Activated B cell treated with CpG ODN at 0.5 μM for 24 hours (primary cell): ENCODE measurements at places on chromosomes 12 and 14. TPM values are rescaled to one million over a fixed set of nuclear protein-coding genes. Genes with fewer than 3 reads are reported as not detected.

- H3K4me1 ChIP-seq, result peaks cover 16% of the 10 kb centered on the region
- H3K27ac ChIP-seq, result no peak overlapping the region
- DNase-seq, result no peak
- peaks cover 2% of the 10 kb centered on the region for H3K27me3 ChIP-seq
- H3K4me3 ChIP-seq, result no peak overlapping the region
Measured at GRCh38 chr12:66693901-66694513, 15.1 kb upstream of the GRIP1 start.

GRCh38 chr14:88818018-88818417 is 6.4 kb upstream of the TTC8 start:
- H3K4me1 ChIP-seq, result peaks cover 7% of the 10 kb centered on the region
- no peaks in the 10 kb centered on the region for H3K36me3 ChIP-seq
- no peak overlapping the region for H3K27ac ChIP-seq
- peaks cover 40% of the 10 kb centered on the region for H3K27me3 ChIP-seq

DNA sequence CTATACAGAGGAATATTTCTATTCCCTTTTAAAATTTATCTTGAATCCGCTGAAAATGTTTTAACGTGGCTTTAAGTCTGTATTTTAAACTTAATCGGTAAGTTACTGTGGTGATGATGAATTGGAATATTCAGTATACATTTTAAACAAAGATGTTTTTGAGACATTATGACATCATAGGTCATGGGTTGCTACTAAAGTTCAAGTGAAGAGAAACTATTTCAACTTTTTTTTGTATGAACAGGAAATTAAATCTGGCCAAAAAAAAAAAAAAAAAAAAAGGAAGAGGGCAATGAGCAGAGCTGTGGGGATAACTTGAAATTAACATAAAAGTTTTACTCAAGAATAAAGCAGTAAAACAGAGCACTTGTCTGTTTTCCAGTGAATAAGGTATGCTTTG is 109.0 kb downstream of the PLEKHA5 start:
- H3K36me3 ChIP-seq, result no peaks in the 10 kb centered on the region
- H3K4me1 ChIP-seq, result no peaks in the 10 kb centered on the region
- peaks cover 3% of the 10 kb centered on the region for H3K27me3 ChIP-seq
- no peak for DNase-seq

DNA sequence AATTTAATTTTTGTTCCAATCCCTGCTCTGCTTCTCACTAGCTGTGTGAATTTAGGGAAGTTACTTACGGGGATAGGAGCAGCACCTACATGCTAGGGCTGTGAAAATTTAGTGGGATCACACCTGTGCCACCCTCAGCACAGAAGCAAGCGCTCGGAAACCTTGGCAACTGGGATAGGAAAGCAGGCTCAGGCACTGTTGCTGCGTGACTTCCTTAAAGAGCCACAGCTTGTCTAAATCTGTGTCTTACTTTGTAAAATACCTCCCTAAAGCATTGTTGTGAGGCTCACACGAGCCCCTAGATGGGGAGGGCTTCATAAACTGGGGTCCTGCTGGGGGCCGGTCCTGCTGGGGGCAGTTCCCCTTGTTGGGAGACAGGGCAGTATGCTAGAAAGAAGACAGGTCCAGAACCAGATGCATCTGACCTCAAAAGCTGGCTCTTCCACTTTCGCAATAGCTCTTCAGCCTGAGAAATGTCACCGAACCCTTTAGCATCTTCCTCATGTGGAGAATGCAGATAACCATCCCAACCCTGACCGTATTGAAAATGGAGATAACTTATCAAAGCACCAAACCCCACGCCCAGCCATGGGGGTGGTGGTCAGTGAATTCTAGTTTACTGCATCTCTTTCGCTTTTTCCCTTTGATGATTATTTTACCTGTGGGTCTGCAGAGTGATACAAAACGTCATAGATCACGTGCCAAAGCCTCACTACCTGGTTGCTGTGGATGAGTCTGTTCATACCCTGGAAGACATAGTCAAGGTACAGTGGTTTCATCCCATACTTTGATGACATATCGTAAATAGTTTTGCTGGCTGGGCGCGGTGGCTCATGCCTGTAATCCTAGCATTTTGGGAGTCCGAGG is 54.1 kb downstream of the AK7 start:
- H3K27ac ChIP-seq, result no peak overlapping the region
- no peaks in the 10 kb centered on the region for H3K36me3 ChIP-seq
- no peak overlapping the region for H3K4me3 ChIP-seq
- H3K4me1 ChIP-seq, result no peaks in the 10 kb centered on the region
- H3K27me3 ChIP-seq, result peaks cover 2% of the 10 kb centered on the region
- no peak for DNase-seq

GRCh38 chr14:57933349-57933748 is 67.5 kb upstream of the SLC35F4 start:
- no peak overlapping the region for H3K27ac ChIP-seq
- H3K4me3 ChIP-seq, result no peak overlapping the region
- no peak for DNase-seq
- peaks cover 7% of the 10 kb centered on the region for H3K4me1 ChIP-seq

DNA sequence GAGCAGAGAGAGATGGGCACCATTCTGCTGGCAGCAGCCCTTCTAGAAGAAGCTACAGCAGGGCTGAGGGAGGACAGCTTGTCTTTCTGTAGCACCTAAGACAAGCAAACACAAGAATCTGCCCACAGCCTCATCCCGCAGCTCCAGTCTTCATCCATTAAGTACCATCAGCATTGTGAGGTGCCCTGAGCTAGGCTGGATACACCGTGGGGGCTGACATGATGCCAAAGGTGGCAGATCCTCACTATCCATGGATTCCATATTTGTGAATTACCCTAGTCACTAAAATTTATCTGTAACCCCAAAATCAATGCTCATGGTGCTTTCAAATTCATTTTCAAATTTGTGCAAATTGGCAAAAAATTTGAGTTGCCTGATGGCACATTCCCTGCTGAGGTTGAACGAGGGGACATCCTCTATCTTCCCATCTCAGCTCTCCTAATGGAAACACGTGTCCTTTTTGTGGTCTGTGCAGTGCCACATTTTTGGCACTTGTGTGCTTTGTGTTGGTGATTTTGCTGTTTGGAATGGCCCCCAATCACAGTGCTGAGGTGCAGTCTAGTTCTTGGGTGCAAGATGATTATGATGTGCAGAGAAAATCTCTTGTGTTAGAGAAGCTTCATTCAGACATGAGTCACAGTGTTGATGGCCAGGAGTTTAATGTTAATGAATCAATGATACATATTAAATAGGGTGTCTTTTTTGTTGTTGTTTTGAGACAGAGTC is 7.0 kb downstream of the PITPNM2 start:
- peaks cover 63% of the 10 kb centered on the region for H3K4me1 ChIP-seq
- DNase-seq, result no peak
- no peaks in the 10 kb centered on the region for H3K27me3 ChIP-seq
- no peak overlapping the region for H3K4me3 ChIP-seq
- H3K36me3 ChIP-seq, result no peaks in the 10 kb centered on the region

DNA sequence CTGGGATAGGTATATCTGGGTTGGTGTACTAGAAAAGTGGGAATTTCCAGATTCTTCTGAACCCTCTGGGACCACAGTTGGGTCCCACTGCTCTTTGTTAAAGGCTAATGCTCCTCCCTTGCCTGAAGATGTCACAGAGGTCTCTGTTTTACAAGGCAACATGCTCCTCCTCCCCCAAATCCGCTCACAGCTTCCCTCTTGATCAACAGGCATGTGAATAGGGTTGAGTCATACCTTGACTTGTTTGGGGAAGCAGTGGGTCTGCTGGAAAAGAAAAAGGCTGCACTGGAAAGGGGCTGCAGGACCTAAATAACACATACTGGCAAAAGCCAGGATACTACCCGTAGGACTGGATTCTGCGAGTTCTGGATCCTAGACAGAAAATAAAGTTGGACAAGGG is 165.4 kb upstream of the TMEM260 start:
- no peak for DNase-seq
- no peak overlapping the region for H3K4me3 ChIP-seq
- H3K4me1 ChIP-seq, result peaks cover 7% of the 10 kb centered on the region
- H3K27ac ChIP-seq, result no peak overlapping the region
- H3K36me3 ChIP-seq, result no peaks in the 10 kb centered on the region

EIF2S3B gene
- total RNA-seq, result 0.64 and 0.83 TPM in 2 replicates

MFAP5 gene
- total RNA-seq, result 0.35 TPM in 1 of 2 replicates, not detected in the other

DNA sequence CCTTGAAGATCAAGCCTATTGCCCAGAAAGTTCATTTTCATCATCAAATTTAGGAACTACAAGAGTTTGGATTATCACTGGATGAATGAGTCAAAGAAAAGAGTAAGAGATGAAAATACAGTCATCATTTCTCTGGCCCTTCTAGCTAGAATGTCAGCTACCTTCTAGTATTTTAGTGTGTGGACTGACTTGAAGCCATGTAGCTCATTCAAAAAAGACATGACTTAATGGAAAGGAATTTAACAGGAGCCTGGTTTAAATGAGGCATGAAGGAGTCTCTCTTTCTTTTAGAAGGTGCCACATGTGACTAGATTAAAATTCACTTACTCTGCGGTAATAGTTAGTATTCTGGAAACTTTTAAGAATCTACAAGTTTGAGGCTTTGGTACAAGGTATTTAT is 7.1 kb downstream of the PTHLH start:
- no peaks in the 10 kb centered on the region for H3K36me3 ChIP-seq
- DNase-seq, result no peak

PTCSC3 gene
- total RNA-seq, result not detected in 2 replicates

DHRS7 gene
- 41.5 and 47.1 TPM in 2 replicates for total RNA-seq

DNA sequence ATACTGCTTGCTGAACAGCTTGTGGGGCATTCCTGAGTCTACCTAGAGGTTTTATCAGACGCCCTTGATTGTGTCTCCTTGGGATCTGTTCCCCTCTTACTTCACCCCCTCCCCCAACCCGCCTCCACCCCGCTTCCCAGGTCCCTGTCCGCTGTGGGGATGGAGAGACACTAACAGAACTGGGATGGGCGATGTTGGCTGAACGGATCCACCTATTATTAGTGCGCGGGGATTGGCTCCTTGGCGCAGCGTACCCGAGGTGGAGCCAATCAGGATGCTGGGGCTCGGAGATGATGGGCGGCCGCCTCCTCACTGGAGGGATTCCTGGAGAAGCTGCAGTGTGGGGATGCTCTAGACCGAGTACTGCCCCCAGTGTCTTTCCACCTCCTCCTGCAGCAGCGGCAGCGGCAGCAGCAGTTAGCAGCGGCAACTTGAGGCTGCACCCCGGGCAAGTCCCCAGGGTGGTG is at the start of gene SYT1:
TSS of gene SYT1 (plus strand) at position 372 of the 467 bp plus-strand sequence.
- peak; percentile 16 for DNase-seq
- peaks cover 23% of the 10 kb centered on the region for H3K4me1 ChIP-seq
- peaks cover 3% of the 10 kb centered on the region for H3K36me3 ChIP-seq
- H3K27me3 ChIP-seq, result peaks cover 12% of the 10 kb centered on the region
- peak within 1 kb of the TSS; percentile 86 for H3K4me3 ChIP-seq

DNA sequence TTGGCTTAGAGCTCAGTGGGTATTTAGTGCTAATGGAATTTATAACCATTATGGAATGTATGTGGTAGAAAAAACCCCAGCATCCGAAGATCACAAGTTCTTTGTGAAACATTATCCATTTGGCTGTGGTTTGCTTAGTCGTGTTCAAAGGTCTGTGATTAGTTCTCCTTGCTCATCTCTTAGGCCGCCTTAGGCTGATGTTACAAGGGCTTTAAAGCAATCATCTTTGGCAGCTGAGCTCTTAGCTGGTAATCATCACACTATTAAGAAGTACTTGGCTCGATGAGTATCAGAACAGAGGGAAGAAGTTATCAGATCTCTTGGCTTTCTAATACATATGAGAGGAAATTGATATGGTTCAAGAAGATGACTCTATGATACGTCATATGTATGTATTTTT is 124.1 kb upstream of the E2F7 start:
- H3K4me1 ChIP-seq, result no peaks in the 10 kb centered on the region
- no peaks in the 10 kb centered on the region for H3K36me3 ChIP-seq
- H3K27ac ChIP-seq, result no peak overlapping the region
- DNase-seq, result no peak
- peaks cover 2% of the 10 kb centered on the region for H3K27me3 ChIP-seq

- no peak for DNase-seq
- H3K27me3 ChIP-seq, result no peaks in the 10 kb centered on the region
- H3K4me3 ChIP-seq, result peak overlapping the region; percentile 73
- H3K36me3 ChIP-seq, result peaks cover 4% of the 10 kb centered on the region
Measured at GRCh38 chr14:49992448-49992847, 99.6 kb downstream of the ARF6 start.

CATSPERB gene
- 0.27 TPM in 1 of 2 replicates, not detected in the other for total RNA-seq

FOXG1 gene
- total RNA-seq, result not detected in 2 replicates

GRCh38 chr12:83086023-83086422 is 399.3 kb downstream of the TMTC2 start:
- no peaks in the 10 kb centered on the region for H3K27me3 ChIP-seq
- no peak for DNase-seq
- no peaks in the 10 kb centered on the region for H3K36me3 ChIP-seq
- no peaks in the 10 kb centered on the region for H3K4me1 ChIP-seq
- no peak overlapping the region for H3K4me3 ChIP-seq

FAM222A gene
- total RNA-seq, result 0.73 and 1.6 TPM in 2 replicates

PAWR gene
- total RNA-seq, result 50.0 and 53.1 TPM in 2 replicates

VASH1 gene
- total RNA-seq, result 1.0 TPM in 2 replicates

SRGAP1 gene
- total RNA-seq, result 0.49 and 1.1 TPM in 2 replicates

ZBTB42 gene
- total RNA-seq, result 3.0 and 3.1 TPM in 2 replicates

FAM90A1 gene
- not detected in 2 replicates for total RNA-seq

DNA sequence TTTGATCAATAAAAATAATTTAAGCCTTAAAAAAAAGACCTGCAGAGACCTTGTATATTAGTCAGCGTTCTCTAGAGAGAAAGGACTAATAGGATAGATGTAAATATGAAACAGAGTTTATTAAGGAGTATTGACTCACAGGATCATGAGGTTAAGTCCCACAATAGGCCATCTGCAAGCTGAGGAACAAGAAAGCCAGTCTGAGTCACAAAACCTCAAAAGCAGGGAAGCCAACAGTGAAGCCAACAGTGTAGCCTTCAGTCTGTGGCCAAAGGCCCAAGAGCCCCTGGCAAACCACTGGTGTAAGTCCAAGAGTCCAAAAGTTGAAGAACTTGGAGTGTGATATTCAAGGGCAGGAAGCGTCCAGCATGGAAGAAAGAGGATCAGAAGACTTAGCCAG is 66.3 kb downstream of the TBX5 start:
- H3K27ac ChIP-seq, result no peak overlapping the region
- H3K4me1 ChIP-seq, result no peaks in the 10 kb centered on the region
- H3K27me3 ChIP-seq, result peaks cover 10% of the 10 kb centered on the region
- no peak for DNase-seq
- no peaks in the 10 kb centered on the region for H3K36me3 ChIP-seq
- H3K4me3 ChIP-seq, result no peak overlapping the region
